ENCODE measurements at places on chromosomes 11 and 22.

- DNase-seq: no peak
Measured at GRCh38 chr11:36408498-36409136, 101.5 kb downstream of the TRAF6 start.

- no peak for DNase-seq
Measured at GRCh38 chr11:67500484-67500821, 4.7 kb downstream of the PITPNM1 start.

DNA sequence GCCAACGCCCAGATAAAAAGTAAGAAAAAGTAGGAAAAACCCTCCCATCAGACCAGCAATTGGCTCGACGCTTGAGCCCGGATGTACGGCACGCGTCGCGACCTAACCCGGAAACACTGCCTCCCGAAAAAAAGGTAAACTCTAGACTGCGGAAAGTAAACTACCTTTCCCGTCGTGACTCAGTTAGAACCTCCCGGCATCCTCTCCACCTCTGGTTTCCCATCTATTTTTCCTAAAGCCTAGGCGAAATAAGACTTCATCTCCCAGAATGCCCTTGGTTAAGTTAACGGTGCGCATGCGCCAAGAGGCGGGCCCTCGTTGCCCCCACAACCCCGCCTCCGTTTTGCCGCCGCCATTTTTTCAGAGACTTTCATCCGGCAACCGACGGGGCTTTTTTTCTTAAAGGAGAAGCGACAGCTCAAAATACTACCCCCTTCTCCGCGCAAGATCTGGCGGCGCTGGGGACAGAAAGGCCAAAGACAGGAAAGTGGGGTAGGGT, 678 bp upstream of the ZFP91 start:
- peak; percentile 98 for DNase-seq

DNA sequence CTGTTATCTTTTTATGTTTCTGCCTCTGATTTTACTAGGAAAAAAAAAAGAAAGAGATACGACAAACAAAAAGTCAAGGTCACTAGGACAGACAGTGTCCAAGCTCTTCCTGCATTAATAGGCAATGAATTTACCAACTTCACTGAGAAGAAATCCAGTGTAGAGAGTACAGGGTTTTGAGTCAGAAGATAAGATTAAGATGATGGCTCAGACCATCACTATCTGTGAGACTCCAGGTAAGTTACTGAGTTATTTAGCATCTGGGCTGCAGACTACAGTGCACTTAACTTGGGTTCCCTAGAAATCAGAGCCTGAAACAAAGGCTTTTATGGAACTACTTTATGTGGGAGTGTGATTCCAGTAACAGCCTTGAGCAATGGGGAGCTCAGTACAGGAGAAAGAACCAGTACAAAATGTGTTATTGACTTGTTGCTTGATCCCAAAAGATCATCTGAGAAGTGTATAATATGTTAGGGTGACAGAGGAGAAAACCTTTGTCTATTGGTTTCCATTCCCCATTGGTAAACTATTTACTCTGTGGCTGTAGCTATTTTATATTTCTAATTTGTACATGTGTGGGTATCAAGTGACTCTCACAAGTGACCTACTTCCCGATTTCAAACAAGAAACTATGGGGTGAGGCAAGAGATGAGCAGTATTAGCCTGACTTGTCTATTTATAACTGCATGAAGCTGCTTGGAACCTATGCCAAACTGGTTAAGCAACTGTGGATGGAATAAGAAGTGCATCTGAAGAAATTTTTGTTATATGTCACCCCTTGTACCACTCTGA, 395.8 kb downstream of the RAB38 start:
- DNase-seq: peak; percentile 38

DNA sequence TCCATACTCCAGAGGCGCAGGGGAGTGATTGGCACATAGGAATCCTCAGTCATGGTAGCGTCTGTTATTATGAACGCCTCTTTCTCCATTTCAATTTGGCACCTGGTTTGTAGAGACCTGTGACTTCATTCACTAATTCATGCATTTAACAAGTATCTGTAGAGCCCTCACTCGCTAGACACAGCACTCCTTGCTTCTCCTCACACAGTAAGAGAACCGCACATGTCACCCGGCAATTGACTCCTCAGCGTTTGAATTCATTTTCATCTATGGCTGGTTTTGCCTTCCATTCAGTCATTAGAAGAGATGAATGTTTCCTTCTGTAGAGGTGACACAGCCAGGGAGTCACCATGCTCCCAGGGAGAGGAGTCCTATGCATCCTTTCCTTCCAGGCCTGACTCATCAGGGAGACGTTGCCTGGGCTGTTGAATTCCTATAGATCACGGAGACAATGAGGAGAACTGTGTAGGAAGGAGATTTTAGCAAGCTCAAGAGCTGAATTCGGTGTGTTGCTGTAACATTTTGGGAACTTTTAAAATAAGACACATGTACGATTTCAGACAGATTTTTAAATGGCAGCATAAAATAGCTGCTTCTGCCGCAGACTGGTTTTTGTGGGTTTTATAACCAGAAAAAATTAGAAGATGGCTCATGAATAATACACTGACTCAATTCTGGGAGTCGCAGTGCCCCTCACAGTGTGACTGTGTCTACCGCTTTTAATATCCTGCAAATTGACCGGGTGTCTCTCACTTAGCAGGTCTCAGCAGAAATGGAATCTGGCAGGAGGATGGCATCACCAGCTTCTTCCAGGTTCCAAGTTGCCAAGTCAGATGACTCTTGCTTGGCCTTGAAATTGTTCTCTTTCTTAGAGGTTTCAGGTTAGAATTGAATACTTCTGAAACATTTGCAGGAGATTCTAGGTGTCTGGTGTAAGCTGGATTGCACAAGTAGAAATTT, 44.4 kb upstream of the CLMP start:
- peak; percentile 68 for DNase-seq

DNA sequence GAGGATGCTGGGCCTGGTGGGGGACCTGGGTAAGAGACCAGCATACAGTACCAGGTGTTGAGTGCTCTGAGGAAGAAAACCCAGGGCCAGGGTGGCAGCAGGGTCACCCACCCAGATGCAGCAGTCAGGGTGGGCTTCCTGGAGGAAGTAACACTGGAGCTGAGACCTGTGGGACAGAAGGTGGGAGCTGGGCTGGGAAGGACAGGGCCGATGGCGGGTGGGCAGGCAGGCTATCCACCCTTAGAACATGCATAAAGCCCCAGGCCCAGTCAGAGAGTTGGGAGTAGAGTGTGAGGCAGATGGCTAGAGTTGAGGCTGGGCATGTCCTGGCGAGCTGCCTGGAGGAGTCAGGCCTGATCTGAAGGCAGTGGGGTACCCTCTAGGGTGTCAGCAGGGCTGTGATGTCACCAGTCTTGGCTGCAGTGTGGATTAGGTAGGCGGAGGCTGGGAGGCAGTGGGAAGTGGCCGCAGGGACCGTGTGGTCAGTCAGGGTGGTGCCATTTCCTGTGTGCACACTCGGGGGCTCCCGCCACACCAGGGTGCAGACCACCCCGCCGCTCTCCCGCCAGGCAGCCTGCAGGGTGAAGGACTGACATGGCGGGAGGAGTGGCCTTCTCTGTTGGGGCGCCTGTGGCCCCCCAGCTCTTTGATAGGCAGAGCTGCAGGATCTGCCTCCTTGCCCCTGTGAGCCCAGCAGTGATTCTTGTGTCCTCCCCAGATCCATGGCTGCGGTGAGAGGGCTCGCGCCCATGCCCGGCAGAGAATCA, 35.3 kb downstream of the IGHMBP2 start:
- no peak for DNase-seq

DNA sequence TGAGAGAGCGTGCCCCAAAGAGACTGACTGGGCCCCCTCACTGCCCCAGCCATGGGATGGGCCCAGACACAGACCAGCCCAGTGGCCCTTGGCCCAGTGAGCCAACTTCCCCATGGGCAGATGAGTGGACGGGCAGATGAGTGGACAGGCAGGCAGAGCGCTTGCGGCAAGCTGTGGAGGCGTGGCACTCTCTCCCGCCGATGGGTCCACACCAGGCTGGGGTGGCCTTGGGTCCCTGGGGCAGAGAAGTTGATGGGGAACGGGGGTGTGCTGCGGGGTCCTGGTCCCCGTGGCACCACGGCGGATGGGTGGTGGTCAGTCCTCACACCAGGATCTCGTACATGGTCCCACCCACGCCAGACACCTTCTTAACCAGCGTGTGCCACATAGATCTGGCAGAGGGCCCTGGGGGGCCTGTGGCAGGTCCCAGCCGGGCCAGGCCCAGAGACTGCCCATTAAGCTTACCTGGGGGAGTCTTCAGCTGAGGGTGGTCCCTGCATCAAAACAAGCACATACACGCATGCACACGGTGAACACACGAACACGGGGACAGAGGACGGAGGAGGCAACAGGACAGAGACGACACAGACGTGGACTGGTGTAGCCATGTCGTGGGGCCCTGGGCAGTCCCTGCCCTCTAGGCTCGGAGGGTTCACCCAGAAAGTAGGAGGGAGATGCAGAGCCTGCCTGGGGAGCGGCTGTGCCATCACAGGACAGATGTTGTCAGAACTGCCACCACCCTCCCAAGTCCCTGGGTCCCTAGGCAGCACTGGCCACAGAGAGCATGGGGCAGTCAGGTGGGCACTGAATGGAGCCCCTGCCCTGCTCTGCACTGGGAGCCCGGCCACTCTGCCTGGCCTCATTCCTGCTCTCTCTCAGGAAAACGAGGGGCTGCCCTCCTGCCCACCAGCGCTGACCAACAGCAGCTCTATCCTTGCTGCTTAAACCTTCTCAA, 182.2 kb downstream of the IGLL1 start:
- DNase-seq: no peak

DNA sequence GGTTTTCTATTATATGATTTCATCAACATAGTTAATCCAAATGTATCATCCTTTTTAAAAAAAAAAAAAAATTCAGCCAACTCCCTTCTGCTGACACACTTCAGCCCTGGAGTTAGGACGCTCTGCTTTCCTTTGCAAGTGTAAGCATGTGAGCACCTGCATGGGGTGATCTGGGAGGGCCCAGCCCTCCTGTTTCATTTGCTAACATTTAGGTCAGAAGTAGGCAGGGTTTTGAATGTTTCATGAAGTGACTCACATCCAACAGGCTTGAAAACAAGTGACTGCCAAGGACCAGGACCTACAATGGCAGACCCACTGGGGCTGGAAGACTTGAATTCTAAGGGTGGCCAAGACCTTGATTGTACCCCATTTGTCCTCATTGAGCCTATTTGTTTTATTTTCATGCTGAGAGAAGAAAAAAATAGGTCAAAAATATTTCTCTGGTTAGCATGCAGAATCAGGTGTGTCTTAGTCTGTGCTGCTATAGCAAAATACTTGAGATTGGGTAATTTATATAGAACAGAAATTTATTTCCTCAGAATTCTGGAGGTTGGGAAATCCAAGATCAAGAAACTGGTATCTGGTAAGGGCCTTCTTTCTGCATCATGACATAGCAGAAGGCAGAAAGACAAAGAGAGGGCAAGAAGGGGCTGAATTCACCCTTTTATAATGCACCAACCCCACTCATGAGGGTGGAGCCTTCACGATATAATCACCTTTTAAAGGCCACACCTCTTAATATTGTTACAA, 137.6 kb downstream of the CD44 start:
- peak; percentile 100 for DNase-seq

- no peak for DNase-seq
Measured at GRCh38 chr11:124071623-124071948, 30.5 kb upstream of the OR10G7 start.

DNA sequence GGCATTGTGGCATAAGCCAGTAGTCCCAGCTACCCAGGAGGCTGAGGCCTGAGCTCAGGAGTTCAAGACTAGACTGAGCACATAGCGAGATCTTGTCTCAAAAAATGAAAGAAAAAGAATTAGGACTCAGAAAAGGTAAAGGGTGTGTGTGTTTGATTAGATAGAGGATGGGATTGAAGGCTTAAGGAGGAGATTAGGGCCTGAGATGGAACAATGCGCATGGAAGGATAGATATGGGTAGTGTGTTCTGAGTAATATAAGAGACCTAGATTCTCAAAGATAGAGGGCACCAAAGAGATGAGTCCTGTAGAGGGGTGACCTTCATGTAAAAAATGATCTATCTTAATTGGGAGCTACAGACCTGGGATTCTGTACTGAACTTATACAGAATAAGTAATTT, 17.3 kb upstream of the RAB30 start:
- DNase-seq: no peak

GRCh38 chr11:101508370-101508769, 75.4 kb downstream of the TRPC6 start:
- no peak for DNase-seq

GRCh38 chr22:47411006-47411405, 648.6 kb downstream of the TBC1D22A start:
- DNase-seq: no peak

- no peak for DNase-seq
Measured at GRCh38 chr11:63883791-63884190, 33.2 kb downstream of the RCOR2 start.

DNA sequence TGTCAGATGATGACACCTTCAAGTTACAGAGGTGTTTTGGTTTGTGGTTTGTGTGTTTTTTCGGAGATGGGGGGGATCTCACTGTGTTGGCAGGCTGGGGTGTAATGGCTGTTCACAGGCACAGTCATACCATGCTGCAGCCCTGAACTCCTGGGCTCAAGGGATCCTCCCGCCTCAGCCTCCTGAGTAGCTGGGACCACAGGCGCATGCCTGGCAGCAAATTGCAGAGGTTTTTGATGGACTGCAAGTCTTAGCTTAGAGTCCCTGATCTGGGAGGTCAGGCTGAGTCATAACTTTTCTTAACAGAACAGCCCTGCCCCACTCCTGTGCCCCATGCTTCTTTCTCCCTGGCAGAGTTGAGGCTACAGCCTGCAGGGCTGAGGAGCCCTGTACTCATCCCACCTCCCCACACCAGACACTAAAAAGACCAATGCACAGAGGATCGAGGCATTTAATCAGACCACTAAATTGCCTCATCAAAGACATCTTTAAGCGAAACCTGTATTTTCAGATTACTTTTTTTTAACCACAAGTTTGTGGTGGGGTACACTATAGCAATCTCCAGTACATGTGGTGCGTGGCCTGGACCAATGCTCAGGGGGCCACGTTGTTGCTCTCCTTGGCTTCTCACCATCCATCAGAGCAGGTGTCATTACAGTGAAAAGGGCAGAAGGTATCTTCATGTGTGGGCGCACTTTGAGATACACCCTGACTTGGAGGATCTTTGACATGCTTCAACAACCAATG, 17.1 kb upstream of the ADORA2A start:
- DNase-seq: no peak

DNA sequence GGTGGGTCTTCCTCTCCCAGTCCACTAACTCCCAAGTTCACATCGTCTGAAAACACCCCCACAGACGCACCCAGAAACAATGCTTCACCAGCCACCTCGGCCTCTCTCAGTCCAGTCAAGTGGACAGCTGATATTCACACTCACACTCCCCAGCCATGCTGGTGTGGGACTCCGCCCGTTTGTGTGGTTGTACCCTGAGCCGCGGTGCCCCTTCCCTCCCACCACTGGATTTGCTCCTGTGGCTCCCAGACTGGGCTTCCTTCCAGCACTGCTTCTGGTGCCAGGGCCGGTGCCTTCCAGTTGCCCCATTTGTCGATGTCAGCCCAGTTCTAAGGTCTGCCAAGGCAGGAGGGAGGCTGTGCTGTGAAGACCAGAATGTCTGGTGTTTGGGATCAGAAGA, 37.9 kb upstream of the PLET1 start:
- DNase-seq: no peak

- DNase-seq: no peak
Measured at GRCh38 chr11:125227151-125227550, 62.6 kb downstream of the PKNOX2 start.
